Activated T-helper 1 cell treated with anti-CD3 and anti-CD28 coated beads, Interleukin-2, amount 50 U/mL, for 16 hours (primary cell): ENCODE measurements at places on chromosomes 11 and 22.

DNA sequence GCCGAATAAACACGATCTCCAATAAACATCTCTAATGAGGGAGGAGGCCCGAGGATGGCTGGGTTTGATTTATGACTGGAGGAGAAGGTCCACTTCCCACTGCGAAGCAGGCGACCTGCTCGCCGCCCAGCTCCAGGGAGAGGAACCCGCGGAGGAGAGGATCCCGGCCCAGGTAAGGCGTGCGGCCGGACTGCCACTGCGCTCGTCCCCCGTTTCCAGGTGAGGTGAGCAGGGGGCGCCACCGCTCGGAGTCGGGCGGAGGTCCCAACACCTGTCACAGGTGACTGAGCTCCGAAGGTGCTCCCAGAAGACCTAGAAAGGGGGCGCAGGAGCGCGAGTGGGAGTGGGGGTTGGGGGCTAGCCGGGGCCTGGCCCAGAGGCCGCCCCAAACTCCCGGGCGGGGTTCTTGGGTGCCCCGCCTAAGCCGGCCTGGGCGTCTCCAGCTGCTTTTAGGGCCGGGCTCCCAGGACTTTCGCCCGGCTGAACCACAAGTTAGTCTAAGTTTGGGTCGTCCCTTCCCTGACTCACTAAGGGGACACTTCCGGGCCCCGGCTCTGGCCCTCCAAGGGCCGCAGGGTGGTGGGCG is 5.4 kb upstream of the PAX6 start:
- DNase-seq: no peak

DNA sequence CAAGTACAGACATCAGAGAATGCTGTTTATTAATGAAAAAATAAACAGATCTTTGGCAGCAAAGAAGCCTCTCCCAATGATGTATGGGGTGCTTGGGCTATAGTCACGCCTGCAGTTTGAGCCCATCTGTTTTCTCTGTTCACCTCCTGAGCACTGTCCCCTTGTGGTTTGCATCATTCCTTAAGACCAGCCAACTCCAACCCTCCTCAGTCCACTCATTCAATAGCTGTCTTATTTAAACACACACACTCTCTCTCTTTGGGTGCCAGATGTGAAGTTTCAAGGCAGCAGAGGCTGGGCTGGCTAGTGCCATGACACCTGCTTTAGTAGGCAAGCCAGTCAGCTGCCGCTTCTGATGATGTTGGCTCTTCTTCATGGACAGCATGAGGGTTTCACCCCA is 58.1 kb downstream of the POLD3 start:
- no peak for DNase-seq

GRCh38 chr11:115132436-115133228 is 371.6 kb downstream of the CADM1 start:
- no peak for DNase-seq

DNA sequence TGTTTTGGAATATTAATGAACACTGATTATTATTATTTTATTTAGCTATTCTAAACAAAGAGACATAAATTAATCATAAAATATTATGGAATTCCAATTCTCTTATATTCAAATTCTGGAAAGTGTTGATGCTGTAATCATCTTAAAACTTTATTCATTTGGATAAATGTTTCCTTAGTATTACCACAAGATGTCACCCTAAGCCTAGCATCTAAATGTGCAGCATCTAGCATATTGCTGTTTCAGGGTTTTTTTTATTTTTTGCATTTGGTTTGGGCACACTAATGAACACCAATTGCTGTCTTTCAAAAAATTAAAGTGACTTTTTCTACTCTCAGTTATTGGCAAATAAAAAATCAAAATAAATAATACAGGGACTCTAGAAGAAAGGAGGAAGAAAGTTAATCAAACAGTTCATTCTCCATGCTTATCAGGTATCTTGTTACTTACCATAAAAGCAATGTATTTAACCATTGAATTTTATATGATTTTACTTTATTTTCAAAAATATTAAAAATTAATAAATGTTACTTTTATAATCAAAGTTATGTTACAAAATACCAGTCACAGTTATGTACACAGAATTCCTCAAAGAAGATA is 31.8 kb downstream of the DLG2 start:
- DNase-seq: no peak

DNA sequence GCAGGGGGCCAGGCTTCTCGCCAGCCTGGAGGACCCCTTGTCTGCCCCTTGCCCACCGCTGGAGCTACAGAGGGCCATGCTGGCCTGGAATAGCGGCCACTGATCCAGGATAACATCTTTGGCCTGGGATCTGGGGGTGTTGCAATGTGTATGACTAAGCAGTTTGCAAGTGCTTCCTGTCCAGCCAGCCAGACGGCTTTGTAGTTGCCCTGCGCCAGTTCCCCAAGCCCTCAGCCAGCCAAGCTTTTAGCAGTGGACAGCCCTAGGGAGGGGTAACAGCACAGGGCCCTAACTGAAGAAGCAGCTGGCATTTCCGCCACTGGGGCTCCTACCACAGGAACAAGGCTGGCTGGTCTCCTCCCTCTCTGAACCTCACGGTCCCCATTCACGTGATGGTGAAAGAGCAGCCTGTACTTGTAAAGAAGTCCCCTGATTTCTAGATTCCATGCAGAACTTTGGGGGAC is 32.1 kb downstream of the UQCR10 start:
- no peak for DNase-seq

GRCh38 chr22:20779014-20779817 is 5.3 kb downstream of the SERPIND1 start:
- no peak for DNase-seq

DNA sequence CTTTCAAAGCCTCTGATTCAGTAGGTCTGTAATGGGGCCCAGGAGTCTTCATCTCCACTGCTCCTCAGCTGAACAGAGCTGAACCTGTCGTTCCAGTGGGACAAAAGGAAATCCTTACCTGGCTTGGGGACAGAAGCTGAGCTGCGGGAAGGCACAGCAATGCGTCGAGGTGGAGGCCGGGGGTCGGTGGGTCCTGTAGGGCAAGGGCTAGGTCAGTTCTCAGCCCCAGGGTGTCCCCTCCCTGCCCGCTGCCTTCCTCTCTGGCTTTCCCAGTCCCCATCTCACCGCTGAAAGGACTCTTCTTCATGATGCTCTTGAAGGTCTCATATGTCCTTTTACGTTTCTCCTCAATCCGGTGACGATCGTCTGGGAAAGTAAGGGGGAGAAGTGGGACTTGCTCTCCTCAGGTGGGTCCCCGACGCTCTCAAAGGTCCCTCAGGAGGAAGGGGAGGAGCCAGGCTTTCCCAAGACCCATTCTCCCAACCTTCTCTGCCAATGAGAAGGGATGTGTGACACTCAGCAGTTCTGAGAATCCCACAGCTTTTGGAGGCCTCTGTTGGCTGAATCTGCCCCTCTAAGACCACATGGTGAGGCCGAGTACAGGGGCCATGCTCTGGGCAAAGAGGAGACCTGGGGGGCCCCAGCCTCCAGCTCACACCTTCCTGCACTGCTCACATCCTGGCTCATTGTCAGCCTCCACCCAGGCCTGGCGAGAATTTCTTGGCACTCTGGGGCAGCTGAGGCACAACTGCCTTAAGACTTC is 7.0 kb downstream of the RELA start:
- no peak for DNase-seq

DNA sequence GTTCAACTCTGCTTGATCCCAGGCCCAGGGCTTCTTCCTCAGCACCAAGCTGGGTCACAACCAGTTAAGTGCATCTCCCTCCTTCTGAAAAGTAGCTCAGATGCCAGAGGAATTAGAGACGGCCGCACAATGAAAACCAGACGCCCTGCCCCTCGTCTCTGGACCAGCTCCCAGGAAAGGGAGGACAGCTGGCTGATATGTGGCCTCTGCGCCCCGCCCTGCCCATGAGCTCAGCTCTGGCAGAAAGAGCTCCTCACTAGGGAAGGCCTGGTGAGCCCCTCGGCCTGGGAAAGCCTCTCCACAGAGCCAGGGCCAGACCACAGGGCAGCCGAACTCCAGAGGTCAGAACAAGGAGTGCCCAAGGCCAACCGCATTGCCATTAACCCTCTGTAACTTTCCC is 18.1 kb upstream of the SCGB1A1 start:
- no peak for DNase-seq

DNA sequence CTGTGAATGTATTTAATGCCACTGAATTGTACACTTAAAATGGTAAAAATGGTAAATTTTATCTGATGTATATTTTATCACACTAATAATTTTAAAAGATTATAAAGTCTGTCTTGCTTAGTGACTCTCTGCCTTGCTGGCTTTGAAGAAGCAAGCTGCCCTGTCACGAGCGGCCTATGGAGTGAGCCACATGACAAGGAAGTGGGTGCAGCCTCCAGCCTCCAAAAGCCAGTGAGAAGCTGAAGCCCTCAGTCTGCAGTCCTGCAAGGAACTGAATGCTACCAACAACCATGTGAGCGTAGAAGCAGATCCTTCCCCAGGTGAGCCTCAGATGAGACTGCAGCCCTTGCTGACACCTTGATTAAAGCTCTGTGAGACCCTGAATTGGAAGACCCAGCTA is 20.0 kb downstream of the C11orf24 start:
- no peak for DNase-seq

GRCh38 chr11:14342906-14343305 is 16.1 kb downstream of the RRAS2 start:
- no peak for DNase-seq

DNA sequence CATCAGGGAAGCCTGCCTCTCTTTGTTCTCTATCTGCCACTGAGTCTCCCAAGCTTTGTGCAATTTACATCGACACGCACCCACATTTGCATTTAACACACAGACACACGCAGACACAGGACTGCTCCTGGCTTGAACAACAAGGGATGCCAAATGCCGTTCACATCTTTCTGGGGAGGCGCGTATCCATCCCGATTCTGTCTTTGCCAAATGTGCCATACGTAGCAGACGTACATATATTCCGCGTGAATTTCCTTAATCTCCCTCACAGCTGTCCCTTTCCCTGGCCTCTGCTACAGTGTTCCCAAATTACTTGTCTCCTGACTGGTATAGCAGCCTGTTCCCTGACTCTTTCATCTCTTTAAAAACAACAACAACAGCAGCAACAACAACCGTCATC is 409.5 kb downstream of the MIAT start:
- DNase-seq: no peak

DNA sequence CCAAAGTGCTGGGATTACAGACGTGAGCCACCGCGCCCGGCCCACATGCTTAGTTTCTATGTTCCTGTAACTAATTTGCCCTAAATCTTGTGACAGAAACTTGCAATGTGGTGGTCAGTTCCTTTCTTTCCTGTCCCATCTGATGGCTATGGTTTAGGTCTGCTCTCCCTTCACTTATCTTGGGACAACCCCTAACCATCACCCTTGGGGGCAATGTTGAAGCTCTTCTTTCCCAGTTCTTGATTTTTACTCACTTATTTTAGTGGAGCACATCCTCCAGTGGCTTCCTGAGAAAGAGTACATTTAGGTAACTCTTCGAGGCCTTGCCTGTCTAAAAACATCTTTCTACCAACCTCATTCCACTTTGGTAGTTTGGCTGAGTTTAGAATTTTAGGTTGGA is 7.3 kb downstream of the SREBF2 start:
- no peak for DNase-seq

DNA sequence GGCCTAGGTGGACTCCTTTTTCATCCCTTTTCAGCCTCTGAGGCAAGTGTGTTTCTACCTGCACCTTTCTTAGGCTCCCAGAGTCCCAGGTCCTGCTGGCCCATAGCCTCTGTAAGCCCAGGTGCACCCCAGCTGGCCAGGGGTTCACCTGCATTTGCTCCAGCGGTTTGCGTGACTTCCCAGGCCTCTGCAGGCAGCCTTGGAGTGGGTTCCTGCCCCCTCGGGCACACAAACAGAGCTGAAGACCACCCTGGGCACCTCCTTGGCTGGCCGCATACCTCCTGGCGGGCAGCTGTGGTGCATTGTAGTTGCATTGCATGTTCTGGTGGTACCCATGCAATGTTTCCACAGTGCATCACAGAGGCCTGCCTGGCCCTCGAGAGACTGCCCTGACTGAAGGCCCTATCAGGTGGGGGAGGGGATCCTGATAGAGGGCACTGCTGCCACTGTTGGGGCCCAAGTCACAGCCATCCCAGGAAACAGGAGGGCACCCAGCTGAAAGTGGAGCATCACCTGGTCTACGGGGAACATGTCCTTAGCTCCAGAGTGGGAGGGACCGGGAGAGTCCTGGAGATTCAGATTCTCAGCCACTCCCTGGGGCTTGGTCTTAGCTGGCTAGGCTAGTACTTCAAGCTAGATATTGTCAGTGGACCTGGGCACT is 14.1 kb downstream of the SHISA8 start:
- DNase-seq: no peak

GRCh38 chr11:65944767-65945166 is 513 bp upstream of the TSGA10IP start:
- no peak for DNase-seq

- no peak for DNase-seq
Observed at GRCh38 chr11:9448576-9449352, 12.0 kb upstream of the ZNF143 start.
